Central memory CD4-positive, alpha-beta T cell (primary cell): ENCODE measurements at places on chromosomes 1 and 21.

GRCh38 chr1:58862728-58863385, 79.0 kb upstream of the JUN start:
- DNase-seq = no peak

- no peak for DNase-seq
Measured at GRCh38 chr1:180555411-180555810, 3.4 kb upstream of the OVAAL start.

DNA sequence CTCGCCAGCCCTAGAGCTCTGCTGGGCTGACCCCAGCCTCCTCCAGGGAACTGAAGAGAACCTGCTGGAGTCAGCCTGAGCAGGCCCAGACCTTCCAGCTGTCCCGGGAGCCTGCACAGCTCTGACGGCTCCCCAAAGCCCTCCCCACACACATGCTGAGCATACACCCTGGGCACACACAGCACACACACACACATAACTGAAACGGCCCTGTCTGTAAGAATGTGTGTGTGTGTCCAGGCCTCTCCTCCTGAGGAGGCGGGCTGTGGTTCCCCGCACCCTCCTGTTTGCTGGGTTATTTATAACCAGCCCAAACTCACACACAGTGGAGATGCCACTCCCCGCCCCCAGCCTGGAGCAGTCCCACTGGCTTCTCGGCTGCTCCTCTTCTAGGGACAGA, 20.2 kb downstream of the SDC3 start:
- no peak for DNase-seq

DNA sequence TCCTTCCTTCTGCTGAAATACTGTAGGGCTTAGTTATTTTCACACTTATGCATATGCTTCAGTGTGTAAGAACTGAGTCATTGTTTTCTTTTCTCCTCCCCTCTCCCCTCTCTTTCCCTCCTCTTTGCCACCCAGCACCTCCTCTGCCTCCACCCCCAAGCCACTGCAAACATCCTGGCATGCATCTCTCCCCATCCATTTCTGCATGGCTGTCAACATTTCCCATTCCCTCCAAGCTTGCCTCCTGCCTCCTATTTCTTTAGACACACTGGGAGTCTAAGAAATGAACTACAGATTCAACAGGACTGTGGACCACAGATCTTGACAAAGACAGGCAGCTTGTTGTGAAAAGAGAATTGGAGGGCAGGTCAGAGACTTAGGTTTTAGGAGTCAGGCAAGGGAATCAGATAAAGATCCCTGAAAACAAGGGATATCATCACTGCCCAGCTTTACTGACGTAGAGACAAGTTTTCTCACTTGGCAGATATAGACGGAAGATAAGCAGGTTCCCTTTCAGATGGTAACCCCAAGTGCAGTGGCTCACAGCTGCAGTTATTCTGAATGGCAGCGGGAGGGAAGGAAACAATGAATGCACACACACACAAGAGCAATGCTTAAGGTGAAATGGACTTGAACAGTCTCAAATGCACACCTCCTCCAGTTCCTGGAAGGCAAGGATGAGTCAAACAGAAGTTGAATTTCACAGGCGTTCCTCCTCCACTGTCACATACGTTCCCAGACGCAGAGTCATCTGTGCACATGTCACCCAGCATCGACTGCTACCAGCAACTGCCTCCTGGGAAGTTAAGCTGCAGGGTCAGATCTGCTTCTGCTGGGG, 56.1 kb downstream of the HIVEP3 start:
- DNase-seq = no peak

DNA sequence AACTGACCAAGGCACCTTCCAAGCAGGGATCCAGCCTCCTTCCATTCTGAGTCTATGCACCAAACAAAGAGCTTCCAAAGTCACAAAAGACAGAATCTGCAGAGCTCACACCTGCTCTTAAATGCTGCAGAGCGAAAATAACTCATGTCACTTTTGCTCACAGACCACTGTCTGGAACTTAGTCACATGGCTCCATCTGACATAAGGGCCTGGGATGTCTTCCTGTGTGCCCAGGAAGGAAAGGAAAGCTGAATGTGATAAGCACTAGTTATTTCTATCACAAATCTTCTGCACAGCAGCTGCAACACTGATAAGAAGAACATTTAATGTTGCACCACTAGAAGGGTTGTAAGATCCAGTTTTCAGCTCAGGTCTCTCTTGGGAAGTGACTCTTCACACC, 39.5 kb upstream of the SGIP1 start:
- DNase-seq = no peak

GRCh38 chr21:29737186-29737585, 202.6 kb downstream of the GRIK1 start:
- no peak for DNase-seq

GRCh38 chr1:152162792-152163463, 3.9 kb upstream of the RPTN start:
- DNase-seq = no peak

GRCh38 chr1:106756752-106757151, 299.7 kb upstream of the PRMT6 start:
- DNase-seq = no peak

GRCh38 chr1:207518608-207519236, 22.8 kb downstream of the CR1 start:
- no peak for DNase-seq
